ENCODE measurements at places on chromosomes 6 and 20.

DNA sequence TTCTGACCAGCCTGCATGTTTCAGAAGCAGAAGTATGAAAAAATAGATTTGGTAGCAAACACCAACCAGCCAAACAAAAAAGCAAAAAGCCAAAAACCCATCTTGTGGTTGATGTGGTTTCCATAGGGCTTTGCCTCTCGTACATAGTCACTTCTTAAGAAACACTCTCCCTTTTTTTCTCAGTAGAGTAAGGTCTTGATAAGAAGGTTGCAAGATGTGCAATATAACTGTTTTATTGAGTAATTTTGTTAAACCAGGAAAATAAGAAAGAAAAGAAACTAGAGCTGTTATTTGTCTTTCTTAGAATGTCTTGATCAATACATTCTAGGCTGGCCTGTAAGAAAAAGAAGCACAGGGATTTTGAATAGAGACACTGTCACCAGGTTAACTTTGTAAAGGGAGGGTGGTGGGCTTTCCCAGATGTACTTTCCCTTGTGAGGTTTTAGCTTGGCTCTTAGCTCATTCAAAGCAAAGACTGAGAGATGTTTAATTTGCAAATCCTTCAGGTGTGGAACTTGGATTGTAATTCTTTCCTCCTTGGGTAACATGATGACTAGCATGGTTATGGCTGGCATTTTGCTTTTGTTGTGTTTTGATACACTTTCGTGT, 49.7 kb downstream of the AKAP12 start:
- no peak for DNase-seq

DNA sequence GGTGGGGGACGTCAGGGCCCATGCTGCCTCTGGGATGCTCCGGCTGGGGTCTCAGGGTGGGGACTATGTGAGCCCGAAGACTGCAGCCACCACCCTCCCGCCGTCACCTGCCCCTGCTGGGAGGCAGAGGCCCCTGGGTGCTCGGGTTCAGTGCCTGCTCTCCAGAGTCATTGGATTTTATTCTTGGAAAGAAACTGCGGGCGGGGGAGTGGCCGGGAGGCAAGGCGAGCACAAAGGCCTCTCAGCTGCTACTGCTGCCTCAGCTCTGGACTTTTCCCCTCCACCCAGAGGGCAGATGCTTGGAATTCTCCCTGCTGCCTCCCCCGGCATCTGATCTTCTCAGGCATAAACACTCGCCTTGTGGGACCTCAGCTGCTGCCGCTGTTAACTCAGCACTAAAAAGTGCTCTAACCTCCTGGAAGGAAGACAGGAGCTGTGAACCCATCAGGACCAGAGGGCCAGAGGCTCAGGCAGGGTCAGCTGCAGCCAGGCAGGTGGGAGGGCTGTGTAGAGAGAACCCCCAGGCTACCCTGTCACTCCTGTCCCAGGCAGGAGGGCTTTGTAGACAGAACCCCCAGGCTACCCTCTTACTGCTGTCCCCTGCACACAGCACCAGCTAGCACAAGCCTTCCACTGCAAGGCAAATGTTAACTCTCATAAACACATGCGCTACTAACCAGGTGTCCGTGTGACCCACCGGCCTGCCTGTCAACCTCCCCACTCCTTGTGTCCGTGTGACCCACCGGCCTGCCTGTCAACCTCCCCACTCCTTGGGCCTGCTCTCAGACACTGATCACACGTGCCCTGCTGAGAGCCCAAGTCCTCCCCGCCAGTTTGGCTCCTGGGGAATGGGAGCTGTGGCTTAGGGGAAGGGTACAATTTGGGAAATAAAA, 9.4 kb upstream of the FRMD1 start:
- peak; percentile 35 for DNase-seq

DNA sequence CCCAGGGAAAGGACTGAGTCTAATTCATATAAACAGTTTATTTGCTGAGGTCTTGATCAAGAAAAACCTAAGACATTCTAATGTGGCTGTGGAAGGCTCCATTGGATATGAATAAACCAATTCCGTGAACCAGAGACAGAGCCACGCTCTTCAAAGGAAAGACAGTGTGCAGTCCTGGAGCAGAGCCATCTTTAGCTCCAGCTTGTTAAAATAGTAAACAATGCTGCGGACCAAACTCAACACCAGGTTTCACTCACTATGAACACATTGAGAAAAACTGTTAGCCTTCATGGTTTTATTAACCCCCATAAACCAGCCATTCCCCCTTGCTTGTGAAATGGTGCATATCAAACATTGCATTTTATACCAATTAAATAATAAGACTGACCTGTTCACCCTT, 61.9 kb downstream of the COL9A1 start:
- DNase-seq: no peak

GRCh38 chr6:142675517-142675916, 269.5 kb downstream of the HIVEP2 start:
- no peak for DNase-seq

DNA sequence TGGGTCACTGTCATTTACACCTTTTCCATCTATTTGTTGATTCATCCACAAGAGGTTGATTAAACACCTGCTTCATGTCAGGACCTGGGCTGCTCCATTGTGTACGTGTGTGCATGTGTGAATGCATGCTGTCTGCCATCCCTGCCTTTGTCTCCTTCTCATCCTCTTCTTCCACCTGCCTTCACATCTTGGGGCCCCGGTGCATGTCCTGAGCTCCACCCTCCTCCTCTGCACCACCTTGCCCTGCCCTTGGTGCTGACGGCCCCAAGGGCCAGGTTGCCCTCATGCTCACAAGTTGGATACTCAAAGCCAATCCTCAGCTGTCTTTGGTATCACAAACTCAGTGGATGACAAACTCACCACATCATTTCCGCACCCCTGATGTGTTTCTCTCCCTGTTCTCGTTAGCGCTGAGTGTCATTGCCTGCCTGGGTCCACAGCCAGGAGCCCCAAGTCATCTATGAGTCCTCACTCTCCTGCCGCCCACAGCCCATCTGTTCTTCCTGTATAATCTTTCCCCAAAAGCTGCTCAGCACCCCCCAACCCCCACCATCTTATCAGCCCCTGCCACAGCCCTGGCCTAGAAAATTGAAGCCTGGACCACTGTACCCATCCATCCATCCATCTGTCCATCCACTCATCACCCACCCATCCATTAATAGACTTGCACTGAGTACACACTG, 85.0 kb downstream of the SRC start:
- DNase-seq: no peak

DNA sequence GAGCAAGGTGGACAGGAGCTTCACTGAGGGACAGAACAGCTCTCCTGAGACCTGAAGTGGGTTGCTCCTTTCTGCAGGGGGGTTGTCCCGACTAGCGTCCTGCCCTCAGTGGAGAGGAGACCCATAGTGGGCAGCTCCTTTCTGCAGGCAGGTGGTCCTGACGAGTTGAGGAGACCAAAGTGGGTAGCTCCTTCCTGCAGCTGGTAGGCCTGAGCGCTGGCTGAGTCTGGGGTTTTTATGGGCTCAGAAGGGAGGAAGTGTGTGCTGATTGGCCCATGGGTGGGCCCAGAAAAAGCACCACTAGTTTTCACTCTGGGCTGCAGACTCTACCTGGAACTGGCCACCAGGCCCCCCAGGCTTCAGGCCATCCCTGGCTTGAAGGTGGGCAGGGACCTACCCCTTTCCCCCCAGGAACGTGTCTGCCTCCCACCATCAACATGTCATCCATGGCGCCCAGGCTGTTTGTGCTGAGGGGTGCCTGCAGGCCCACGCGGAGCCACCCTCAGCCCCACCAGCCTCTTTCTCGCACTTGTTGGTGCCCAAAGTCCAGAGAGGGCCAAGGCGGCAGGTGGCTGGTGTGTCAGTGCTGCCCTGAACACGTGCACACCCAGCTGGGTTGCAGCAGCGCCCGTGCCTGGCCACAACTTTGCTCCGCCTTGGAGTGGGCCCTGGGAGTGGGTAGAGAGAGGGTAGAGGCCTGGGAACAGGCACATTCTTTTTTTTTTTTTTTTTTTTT, 1.6 kb upstream of the DEK start:
- DNase-seq: no peak

GRCh38 chr20:19924255-19924654, 92.9 kb upstream of the NAA20 start:
- no peak for DNase-seq

GRCh38 chr6:78379982-78380381, 487.4 kb upstream of the IRAK1BP1 start:
- DNase-seq: no peak

GRCh38 chr20:45372646-45373352, 5.3 kb downstream of the TP53TG5 start:
- DNase-seq: no peak

DNA sequence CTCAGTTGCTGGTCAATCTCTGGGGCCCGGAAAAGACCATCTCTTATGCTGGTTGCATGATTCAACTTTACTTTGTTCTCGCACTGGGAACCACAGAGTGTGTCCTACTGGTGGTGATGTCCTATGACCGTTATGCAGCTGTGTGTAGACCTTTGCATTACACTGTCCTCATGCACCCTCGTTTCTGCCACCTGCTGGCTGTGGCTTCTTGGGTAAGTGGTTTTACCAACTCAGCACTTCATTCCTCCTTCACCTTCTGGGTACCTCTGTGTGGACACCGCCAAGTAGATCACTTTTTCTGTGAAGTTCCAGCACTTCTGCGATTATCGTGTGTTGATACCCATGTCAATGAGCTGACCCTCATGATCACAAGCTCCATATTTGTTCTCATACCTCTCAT, 4.3 kb downstream of the OR2J3 start:
- peak; percentile 17 for DNase-seq

GRCh38 chr6:46014046-46014445, 1.6 kb downstream of the CLIC5 start:
- DNase-seq: no peak

DNA sequence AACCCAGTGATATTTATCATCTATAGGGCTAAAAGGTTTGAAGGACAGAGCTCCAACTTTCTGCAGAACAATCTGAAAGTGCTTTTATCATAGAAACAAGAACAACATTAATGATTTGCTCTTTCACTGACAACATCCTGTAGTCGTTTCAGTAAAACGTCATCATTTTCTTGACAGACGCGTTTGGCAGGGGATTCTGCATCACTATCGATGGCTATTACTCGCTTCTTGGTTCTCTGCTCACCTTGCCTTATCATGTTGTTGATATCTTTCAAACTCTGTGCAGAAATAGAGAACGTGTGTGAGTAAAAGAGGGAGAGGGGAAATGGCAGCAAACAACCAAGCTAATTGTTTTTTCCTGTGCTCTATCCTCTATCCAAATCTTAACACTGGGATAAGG, 47.1 kb upstream of the SAMHD1 start:
- no peak for DNase-seq

DNA sequence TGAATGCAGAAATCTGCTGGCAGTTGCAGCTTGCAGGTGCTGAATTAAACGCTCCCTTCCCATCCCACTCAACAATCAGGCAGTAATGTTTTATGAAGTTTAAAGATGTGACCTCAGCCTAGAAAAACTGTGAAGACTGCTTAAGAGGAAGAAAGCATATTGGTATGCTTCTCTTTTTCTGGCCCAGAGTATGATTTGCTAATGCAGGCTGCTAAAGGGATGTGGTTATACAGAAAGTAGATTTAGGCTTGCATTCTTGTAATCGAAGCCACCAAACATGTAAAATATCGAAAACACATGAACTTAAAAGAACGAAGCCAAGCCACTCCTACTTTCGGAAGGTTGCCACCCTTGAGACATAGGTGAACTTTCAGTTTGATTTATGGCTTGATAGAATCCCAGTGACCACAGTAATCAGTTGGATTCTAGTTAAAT, 40.7 kb downstream of the MAP3K5 start:
- no peak for DNase-seq

- DNase-seq: no peak
Measured at GRCh38 chr6:139738801-139739455, 364.5 kb upstream of the CITED2 start.

DNA sequence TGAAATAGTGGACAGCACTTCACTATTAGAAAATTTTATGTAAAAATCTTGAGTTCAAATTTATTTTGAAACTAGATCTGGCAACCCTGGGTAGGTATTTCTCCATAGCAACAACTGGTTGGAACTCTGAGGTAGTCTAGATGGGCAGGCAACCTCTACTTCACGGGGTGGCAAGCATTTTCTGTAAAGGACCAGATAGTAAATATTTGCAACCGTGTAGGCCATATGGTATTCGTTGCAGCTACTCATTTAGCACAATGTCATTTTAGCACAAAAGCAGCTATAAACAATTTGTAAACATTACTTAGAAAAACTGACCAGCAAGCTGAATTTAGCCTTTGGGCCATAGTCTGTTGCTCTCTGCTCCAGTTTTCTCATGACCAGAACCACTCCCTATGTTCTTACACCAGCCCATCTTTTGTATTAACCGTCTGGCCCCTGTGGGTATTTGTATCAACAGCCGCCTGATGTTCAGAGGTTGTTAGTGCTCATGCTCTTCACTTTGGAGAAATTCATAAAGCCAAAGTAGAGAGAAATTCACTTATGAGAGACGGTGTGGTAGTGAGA, 29.2 kb downstream of the LGSN start:
- no peak for DNase-seq

- DNase-seq: no peak
Measured at GRCh38 chr6:125357515-125358256, 55.9 kb upstream of the HDDC2 start.

DNA sequence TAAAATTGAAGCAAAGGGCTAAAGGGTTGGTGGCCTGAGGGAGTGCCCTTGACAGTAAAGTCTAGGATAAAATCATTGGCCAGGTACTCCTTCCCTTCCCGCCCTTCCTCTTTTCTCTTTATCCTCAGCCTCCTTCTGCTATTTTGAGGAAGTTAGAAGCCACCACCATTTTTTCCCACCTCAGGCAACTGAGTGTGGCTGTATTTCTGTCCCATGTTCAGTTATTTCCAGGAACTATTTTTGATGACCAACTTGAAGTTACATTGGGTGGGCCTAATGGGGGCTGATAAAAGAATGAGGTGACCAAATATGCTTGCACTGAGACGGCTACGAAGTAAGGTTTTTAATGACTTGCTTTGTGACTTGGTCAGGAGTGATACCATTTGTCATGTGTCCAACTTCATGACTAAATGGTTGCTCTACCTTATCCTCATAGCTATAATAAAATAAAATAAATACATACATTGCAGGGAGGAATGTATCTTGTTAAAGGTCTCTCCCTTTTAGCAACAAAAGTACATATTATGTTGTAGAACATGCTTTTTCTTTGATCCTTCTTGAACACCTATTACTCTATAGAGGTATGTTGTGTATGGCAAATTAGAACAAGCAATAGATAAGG, 12.0 kb downstream of the PTPN1 start:
- DNase-seq: no peak

GRCh38 chr20:25588491-25588890, 3.2 kb upstream of the NINL start:
- no peak for DNase-seq

- no peak for DNase-seq
Measured at GRCh38 chr20:58990651-58991445, 9.8 kb downstream of the NELFCD start.

GRCh38 chr6:19444481-19444880, 392.7 kb upstream of the ID4 start:
- DNase-seq: no peak

- peak; percentile 55 for DNase-seq
Measured at GRCh38 chr20:37992802-37993409, 40.4 kb downstream of the TTI1 start.

- peak; percentile 52 for DNase-seq
Measured at GRCh38 chr20:20549267-20549612, 163.2 kb downstream of the RALGAPA2 start.

- no peak for DNase-seq
Measured at GRCh38 chr6:116925088-116925794, 48.2 kb downstream of the RFX6 start.

- peak; percentile 13 for DNase-seq
Measured at GRCh38 chr20:13443690-13444089, 195.0 kb downstream of the TASP1 start.

GRCh38 chr6:132063738-132064137, 112.6 kb upstream of the CCN2 start:
- DNase-seq: no peak
